ENCODE measurements at places on chromosomes 2 and 18. TPM values are rescaled to one million over a fixed set of nuclear protein-coding genes. Genes with fewer than 3 reads are reported as not detected.

Gene GDF7
- total RNA-seq, result 0.33 TPM

Gene PRKRA
- total RNA-seq, result 45.7 TPM

DNA sequence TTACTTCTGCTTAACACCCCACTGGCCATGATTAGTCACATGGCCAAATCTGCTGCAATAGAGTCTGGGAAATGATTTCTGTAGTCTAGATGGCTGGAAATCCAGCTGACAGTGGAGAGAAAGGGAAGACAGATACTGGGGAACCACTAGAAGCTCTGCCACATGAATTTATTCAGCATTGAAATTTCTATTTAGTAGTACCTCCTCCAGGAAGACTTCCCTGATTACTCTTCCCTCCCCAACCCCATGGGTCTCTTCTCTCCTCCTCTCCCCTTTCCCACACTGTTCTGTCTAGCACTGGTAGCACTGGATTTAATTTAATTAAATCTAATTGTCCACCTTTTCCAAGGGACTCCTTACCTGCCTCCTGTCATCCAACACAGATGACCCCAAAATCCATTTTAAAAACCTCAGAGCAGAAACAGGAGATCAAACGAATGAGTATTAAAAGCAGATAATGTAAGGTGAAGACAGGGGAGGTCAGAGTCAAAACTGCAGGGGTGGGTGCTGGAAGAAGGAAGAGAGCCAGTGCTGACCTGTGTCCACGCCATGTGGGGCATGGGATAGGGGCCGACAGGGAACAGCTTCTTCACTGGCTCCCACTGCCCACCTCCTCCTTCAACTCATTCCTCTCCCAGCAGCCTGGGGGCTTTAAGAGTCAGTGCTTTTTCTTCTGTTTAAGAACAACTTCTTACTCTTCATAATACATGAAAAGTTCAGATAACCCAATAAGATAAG, 169.2 kb upstream of the HS6ST1 start:
- DNase-seq, result no peak

DNA sequence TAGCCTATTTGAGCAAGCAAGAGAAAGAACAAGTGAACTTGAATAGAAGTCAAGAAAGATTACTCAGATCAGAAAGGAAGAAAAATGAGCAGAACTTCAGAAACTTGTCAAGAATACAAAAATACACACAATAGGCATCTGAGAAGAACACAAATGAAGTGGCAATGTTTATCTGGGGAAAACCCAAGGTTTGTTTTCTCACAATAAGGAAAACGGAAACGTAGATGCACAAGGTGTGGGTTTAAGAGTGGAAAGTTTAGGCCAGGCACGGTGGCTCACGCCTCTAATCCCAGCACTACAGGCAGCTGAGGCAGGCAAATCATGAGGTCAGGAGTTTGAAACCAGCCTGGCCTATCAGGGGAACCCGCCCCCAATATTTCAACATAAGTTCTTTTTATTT, 159.5 kb upstream of the GYPC start:
- DNase-seq, result no peak

- peak; percentile 64 for DNase-seq
These were observed 74.9 kb downstream of the ANTXR1 start for GRCh38 chr2:69087912-69088240.

DNA sequence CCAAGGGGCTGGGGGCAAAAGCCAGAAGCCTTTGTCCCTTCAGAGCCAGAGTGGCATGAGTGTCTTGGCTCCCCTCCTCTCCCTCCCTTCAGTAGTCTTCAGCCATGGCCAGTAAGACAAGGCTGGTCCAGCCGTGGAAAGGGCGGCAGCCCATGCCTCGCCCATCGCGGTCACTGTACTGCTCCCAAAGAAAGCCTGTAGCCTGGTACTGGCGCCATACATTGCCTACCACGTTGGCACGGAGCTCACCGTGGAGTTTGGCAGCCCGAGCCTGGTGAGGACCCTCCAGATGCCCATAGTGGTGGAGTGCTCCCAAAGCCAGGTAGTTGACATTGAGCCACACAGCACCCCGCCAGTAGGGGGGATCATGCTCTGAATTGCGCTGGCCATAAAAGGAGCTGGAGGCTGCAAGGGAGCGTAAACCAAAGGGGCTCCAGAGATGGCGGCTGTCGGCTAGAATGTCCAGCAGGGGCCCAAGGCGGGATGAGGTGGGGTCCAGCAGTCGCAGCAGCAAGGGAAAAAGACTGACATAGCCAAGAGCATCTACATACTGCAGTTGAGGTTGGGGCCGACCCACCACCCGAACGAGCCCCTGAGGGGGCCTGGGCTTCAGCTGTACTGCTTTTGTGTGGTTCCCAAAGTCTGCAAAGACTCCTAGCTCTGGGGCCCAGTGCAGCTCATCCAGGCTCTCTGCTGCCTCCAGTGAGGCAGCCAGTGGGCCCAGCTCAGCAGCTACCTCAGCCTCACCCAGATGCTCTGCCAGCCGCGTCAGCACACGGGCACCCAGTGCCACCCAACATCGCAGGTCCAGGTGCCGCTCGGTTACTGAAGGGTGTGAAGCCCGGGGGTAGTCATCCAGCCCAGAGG, 3.2 kb downstream of the WBP1 start:
- no peak for DNase-seq

GRCh38 chr18:62937065-62937464, 221.7 kb downstream of the PHLPP1 start:
- no peak for DNase-seq

DNA sequence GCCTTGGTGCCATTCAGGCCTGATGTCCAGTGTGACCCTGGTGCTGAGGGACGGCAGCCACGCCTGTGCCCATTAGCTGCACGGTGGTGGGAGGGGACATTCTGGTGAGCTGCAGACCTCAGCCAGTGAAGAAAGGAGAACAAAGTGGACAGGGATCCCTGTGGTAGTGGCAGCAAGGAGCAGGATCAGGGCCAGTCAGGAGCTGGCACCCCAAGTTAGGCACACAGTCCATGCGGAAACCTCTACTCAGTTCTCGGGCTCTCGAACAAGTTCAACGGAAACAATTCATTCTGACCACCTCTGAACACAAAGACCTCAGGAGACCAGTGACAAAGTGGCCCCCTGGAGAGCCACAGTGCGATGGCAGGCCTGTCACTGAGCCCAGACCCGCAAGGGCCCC, 30.1 kb downstream of the COA5 start:
- no peak for DNase-seq

GRCh38 chr2:36406296-36406695, 50.7 kb downstream of the CRIM1 start:
- no peak for DNase-seq

GRCh38 chr2:58032764-58033080, 13.9 kb upstream of the VRK2 start:
- no peak for DNase-seq

GRCh38 chr2:64923385-64923710, 65.9 kb upstream of the SLC1A4 start:
- DNase-seq, result no peak
